Activated T-helper 17 cell treated with anti-CD3 and anti-CD28 coated beads, Interleukin-2, amount 50 U/mL, for 72 hours (primary cell): ENCODE measurements at places on chromosomes 5 and 9.

- no peak for ATAC-seq
Observed at GRCh38 chr9:69317081-69317480, 7.9 kb upstream of the ENTREP1 start.

- ATAC-seq, result peak; percentile 78
Observed at GRCh38 chr9:85729882-85730281, 11.9 kb downstream of the AGTPBP1 start.

GRCh38 chr5:44660251-44660650 lies 148.5 kb upstream of the MRPS30 start:
- ATAC-seq, result no peak

DNA sequence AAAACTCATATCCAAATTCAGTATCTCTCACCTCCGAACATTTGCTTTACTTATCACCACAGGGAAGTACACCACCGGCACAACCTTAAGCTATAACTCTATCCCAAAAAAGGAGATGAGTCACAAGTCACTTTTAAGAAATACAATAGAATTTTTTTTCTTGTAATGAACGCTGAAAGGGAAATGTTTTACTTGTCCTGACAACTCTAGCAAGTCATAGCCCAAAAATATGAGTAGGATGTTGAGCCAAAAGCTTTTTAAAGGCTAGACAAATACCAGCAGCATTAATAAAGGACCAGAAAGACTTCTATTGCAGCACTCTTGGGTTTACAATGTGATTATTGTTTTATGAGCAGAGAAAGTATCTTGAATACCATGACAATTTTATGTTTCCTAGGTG lies 147.3 kb upstream of the FST start:
- no peak for ATAC-seq

DNA sequence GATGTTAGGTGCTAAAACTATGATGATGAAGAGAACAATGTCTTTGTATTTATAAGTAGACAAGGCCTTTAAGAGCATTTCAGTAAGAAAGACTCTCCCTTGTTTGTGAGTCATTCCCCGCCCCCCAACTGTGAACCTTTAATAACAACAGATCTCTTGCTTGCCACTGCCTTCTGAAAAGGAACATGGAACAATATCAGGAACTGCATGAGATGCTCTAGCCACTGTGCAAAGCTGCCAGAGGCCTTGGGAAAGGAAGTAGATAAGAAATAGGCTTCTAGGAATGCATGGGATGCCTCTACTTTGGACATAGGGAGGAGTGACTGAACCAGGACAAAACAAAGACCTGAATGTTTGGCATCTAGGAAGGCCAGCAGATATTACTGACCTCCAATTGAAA lies 296.1 kb upstream of the MPDZ start:
- no peak for ATAC-seq

DNA sequence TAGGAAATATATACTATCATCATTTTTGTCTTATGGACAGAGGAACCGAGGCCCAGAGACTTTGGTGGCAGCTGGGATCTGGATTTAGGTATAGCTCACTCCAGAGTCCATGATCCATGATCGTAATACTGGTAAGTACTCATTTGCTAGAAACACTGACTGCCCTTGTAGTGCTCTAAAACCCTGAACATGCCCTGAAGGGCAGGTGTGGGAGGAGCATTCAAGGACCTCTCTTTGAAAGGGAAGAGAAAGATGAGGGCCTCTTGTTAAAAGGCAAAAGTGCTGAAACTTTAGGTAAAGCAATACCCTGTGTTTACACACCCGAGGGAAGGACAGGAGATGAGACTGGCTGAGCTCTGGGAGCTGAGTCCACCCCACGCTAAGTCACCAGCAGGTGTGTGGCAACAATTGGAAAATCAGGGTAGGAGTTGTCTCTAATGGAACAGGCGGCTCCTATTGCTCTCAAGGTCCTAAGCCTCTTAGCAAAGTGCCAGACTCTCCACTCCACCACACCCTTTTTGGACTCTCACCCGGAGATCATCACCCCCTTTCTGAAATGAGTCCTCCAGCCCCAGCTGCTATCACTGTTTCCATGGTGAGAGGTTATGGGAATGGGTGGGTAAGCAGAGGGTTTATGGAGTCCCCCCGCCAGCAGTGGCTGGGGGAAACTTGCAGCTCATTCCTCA lies 34.8 kb downstream of the TRPC7 start:
- ATAC-seq, result no peak

DNA sequence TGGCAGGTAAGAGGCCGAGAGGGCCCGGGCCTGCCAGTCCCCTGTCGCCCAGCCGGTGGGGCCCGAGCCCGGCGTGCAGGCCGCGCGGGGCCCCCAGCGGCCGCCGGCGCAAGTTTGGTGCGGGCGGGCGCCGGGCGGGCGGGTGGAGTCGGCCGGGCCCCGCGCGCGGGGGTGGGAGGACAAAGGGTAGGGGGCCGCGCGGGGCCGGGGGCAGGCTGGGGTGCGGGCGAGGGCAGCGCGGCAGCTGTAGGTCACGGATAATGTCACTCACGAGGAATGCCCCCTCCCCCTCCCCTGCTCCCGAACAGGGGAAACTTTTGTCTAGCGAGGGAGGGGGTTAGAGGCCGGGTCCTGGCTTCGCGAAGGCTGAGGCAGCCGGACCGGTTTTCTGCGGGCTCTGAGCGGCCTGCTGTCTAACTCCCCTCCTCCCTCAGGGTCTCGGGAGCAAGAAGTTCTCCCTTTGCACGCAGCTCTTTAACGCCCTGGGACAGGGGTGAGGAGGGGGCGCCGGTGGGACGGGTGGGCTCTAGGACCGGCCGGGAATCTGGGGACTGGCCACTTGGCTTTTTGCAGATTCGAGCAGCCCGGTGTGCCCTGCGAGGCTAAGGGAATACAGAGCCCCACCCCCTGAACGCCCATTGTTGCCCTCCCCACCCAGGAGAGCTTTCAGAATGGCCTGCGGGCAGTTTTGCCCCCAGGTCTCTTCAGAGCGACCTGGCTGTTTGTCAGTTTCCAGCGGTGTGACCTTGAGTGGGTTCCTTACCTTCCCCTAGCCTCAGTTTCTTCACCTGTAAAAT lies 21.3 kb upstream of the NDST1 start:
- ATAC-seq, result peak; percentile 47

GRCh38 chr5:172793577-172794488 lies 22.8 kb upstream of the DUSP1 start:
- ATAC-seq, result peak; percentile 18

DNA sequence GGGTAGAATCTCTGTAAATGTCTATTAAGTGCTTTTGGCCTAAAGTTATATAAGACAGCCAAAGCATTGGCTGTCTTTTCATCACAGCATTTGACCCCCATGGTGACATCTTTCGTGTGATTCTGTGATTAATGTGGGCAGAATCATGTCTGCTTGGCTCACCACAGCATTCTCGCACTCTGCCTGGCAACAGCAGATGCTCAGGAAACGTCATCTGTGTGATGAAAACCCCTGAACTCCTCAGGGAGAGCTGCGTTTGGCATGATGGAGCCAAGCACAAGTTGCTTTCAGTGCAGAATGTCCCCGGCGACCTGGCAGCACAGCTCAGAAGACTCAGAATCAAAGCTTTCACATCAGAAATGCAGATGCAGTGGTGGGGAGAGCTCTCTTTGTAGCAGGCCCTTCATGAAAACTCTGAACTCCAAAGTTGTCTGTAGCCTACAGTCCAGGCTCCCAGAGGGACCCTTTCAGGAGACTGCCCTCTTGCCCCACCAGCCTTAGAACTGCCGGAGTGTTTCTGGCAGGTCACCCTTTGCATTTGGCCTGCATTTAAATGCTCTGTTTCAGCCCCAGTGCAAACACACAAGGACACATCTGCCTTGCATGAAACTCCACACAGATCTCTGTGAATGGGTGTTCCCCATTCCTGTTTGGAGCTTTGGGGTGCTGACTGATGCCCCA lies 155.6 kb upstream of the PANK3 start:
- ATAC-seq, result no peak

DNA sequence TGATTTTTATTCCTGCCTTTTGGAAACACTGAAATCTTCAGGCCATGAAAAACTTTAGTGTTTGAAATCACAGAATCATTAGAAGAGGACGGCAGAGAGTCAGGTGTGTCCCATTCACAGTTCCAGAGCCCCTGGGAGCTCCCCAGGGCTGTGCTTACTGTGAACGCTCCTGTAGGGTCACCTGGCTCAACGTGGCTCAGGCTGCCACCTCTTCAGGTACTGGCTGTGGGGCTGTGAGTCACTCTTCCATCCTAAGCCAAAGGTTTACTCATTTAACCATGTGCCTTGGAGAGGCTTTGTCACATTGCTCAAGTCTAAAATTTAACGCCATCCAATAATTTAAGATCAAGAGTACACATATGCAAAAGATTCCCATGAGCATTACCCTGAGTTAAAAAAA lies 50.2 kb upstream of the FSTL4 start:
- no peak for ATAC-seq

DNA sequence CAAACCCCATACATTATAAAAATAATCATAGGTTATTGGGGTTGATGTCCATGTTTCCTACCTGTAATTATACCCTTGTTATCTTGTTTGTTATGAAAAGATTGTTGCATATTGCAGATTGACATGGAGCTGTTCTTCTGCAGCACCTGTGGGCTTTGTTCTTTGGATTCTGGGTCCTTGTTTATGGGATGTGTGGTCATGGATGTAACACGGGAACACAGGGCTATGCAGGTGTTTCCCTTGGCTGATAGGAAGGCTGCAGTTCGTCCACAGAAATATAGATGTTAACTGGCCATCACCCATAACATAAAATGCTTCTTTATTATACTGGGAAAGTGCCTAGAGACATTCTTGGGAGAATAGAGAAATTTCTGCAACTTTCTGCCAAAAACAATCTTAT lies 77.9 kb downstream of the FBXL7 start:
- ATAC-seq, result no peak

GRCh38 chr5:96881511-96882115 lies 5.3 kb downstream of the ERAP2 start:
- peak; percentile 56 for ATAC-seq

DNA sequence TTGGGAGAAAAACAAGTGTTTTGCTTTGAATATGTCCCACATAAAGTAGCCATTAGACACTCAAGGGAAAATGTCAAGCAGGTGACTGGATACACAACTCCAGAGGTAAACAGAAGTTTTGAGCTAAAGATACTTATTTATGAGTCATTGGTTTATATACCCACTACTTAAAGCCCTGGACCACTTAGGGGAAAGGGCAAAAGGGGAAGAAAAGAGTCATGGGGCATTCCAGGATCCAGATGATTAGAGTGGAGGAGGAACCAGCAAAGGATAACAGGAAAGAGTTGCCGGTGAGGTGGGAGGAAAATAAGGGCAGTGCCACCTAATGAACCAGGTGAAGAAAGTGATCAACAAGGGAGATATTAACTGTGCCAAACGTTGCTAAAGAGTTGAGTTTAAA lies 254.2 kb upstream of the NR4A3 start:
- no peak for ATAC-seq

- no peak for ATAC-seq
Observed at GRCh38 chr5:169874621-169875020, 105.7 kb downstream of the INSYN2B start.

GRCh38 chr5:168948746-168949145 lies 352.2 kb downstream of the SLIT3 start:
- ATAC-seq, result no peak

DNA sequence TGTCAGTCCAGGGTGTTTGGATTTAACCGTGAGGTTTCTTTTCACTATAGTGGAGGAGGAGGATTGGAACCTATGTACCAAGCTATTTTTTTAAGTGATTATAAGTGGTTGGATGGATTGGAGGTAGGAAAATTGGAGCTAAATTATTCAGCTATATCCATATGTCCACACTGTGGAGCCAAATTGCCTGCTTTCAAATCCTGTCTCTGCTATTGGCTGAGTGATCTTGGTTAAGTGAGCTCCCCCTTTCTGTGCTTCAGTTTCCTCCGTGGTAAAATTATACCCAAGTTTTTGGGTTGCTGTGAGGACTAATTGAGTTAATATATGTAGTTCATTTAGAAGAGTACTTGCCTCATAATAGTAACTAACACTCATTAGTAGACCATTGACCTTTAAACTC lies 2.5 kb downstream of the CENPP start:
- ATAC-seq, result no peak

DNA sequence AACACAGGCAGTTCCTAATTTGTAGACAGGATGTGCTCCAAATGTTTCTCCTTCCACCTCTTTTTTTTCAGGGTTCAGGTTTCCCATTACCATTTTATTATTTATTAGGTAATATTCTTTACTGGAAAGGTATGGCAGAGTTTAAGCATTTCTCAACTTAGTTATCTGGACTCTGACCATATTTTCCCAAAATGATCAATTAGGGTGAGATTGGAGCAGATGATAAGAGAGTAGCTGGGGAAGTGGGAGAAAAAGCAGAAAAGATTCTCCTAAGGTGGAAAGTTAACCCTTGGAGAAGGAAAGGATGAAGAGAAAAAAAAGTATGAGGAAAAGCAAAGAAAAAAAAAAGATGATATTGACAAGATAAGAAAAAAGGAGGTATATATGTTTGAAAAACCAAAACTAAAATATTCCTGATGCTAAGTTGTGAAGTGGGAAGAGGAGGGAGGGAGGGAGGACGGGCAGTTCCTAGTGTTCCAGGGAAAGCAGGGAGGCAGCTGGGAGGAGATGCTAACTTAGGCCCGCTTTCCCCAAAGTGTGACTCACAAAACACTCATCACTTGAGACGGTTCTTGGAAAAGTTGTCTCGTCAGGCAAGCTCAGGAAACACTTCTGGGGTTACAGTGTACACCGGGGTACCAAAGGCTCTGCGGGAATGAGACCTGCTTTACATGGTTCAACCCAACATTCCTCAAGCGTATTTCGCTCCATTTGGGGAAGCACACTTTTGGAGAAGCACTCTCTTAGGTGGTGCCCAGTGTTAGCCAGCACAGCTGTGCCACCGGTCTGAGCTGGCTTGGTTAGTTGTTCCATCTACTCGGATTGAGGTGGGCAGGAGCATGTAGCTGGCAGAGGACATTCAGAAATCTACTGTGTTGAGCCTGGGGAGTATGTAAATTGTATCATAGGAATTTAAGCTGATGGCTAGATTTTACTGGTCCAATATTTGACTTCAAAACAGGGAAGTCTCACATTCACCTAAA lies 35.1 kb downstream of the B4GALT1 start:
- ATAC-seq, result no peak

DNA sequence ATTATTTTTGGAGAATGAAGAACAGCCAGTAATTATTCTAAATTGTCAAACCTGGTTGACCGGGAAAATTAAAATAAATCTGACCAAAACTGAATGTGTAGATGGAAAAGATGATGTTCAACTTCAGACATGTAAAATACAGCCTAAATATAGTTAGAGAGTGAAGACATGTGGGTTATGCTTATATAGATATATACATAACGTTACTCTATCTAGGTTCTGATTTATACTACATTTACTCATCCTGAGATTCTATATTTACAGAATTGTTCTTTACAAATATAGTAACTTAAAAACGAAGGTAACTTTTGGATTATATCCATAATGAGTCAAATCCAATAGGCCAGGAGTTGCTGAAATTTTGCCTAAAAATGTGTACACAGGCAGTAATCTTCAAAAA lies 20.8 kb upstream of the THG1L start:
- peak; percentile 68 for ATAC-seq

- ATAC-seq, result no peak
Observed at GRCh38 chr5:148201151-148201550, 1.7 kb upstream of the SPINK6 start.

DNA sequence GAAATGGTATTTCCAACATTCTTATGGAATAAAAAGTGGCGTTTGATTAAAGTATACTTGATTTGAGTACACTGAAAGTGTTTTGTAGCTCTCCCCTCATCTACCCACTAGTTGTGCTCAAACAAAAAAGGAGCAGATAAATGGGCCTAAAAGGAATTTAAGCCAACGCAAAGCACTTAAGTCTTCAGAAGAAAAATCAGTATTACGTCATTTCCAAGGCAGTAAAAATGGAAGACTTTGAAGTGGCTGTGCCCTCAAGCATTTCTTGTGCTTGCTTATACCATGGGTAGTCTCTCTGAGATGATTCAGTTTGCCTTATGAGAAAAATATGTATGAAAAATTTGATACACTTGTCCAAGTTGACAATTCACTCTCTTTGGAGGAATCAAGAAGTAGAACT lies 279.9 kb upstream of the CD180 start:
- ATAC-seq, result no peak
